NCI-H1694 (cell line): ENCODE measurements at places on chromosomes 7 and 10.

- DNase-seq: no peak
Observed at GRCh38 chr10:1134156-1134555, 78.0 kb downstream of the WDR37 start.

DNA sequence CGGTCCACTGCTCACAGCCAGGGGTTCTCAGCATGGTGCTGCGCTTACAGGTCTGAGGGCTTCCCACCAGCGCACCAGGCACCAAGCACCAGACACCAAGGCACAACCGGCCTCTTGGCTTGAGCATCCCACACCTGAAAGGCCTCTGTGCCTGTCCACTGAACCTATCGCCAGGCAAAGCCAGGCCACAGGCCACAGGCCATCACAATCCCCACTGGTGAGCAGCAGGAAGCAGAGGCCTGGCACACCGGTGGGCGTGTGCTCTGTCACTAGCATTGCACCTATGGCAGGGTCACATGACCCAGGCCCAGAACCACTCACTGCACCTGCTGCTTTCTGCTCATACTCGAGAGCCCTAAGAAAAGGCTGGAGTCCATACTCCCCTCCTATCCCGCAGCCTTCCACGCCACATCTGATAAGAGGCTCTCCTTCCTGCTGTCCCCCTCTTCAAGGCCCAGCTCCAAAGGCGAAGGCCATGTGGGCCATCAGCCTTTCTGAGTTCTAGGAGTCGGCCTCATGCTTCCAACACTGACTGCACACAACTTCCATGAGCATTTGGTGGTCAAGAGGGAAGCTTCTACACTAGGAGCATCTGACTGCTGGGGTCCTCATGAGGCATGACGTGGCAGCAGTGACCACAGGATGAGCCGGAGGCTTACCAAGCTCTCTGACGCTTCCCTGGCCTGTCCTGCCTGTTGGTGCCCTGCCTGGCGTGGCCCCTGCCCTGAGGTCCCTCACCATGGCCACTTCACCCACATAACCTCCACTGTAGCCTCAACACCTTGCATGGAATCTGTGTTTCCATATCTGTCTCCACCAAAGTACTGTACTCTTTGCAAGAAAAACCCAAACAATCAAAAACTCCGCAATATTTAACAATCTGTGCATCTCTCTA lies 166.3 kb downstream of the TNS3 start:
- DNase-seq: no peak

- DNase-seq: no peak
Observed at GRCh38 chr10:3835770-3836169, 50.8 kb upstream of the KLF6 start.

GRCh38 chr7:106061301-106061979 lies 50.7 kb downstream of the SYPL1 start:
- DNase-seq: no peak

GRCh38 chr7:82007315-82007714 lies 237.5 kb upstream of the HGF start:
- DNase-seq: no peak

DNA sequence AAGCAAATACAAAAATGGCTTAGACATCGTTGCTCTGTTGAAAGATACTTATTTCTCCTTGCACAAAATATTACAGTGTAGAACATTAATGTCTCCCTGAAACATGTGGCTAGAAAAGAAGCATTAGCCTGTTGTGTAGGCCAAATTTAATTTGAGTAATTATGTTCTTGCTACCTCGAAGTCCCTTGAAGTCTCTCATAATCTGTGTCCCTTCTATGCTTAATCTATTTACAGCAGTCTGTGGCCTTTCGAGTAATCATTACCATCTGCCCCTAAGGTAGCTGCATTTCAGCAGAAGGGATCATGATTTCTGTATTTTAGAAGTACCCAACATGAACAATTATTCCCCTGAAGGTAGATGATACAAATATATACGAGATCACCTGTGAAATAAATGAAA lies 615.2 kb downstream of the GRM8 start:
- DNase-seq: no peak

- DNase-seq: peak; percentile 63
Observed at GRCh38 chr10:78130966-78131710, 97.5 kb downstream of the RPS24 start.

DNA sequence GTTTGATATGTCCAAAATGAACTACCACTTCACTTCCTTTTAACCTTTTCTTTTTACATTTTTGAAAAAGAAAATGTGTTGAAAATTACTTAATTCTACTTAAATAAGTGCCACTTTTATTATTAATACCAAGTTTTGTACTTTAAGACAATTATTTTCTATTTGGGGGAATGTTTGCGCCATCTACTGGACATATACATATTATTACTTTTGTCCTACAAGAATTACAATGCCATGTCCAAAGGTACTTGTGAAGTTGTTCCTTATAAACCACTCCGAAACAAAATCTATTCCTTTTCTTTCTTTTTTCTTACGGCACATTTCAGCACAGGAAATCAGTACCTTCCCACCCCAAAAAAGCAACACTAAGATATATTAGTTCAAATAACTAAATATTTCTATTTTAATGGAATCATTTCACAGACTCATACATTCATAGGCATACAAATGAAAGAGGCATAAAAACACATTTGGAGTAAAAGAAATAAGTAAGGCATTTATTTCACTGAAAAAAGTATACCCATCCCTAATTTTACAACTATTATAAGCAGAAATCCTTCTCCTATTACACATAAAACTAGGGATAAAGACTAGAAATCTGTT lies 169.9 kb downstream of the RNF133 start:
- peak; percentile 46 for DNase-seq

GRCh38 chr10:125407000-125407502 lies 246.7 kb upstream of the CTBP2 start:
- DNase-seq: no peak

DNA sequence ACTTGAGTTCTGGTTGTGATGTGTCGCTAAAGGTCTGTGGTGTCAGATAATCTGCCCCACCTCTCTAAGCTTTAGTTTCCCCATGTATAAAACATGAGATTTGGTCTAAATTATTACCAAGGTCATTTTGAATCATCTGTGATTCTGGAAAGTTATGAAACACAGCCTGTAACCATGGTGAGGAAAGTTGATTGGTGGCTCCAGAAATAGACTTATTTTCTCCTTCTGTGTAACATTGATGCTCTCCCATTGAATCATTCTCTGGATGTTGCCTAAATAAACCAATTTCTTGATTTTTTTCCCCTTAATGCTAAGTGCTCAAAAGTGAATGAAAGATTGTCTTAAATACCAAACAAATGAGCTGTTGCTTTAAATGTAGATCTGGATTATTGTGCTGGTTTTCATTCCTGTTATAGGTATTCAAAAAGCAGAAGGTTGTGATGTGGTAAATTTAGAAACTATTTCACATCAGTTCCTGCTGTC lies 30.0 kb upstream of the PCGF5 start:
- DNase-seq: no peak

- no peak for DNase-seq
Observed at GRCh38 chr10:35440016-35440415, 103.7 kb downstream of the CCNY start.

- DNase-seq: no peak
Observed at GRCh38 chr10:80579849-80580637, 42.3 kb downstream of the SH2D4B start.

- no peak for DNase-seq
Observed at GRCh38 chr10:15859509-15859905, 800 bp downstream of the MINDY3 start.

DNA sequence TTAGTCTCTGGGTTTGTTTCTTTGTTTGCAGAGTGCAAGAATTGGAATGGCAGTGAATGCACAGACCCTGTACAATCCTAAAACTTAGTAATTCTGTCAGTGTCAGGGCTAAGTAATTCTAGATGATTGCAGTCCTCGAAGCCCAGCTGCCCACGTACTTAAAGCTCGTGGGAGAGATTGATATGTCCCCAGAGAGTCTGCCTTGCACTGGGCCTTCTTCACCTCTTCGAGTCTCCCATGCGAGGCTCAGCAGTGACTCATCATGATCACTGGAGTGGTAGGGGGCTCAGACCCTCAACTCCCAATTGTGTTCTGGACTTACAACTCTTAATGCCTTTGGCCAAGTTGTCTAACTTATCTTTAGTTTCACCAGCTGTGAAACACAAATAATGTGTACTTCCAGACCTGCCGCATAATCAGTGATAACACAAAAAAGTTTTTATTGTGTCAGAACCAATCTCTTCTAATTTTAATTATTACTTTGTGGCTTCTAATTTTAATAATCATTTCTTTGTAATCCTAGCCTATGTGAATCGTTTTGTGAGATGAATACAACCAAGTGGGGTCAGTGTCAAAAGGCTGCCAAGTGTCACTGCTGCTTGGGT lies 345.6 kb upstream of the LRGUK start:
- no peak for DNase-seq
